ENCODE measurements at places on chromosomes 1 and 21.

DNA sequence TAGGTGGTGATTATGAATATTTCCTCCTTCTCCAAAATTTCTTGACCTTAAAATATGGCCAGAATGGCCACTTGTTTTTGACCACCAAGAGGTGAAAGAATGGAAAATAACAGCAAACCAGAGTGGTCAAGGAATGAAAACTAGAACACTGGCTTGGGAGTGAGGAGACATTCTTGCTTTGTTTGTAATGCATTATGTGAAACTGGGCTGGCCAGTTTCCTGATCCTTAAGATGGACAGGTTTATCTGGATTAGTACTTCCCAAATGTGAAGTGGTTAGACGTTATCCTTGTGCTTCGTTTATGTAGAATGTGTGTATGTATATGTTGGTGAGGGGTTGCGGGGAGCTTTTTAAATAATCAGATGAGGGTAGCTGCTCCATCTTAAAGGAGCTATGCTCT is 12.8 kb downstream of the PLA2G4A start:
- no peak for DNase-seq

DNA sequence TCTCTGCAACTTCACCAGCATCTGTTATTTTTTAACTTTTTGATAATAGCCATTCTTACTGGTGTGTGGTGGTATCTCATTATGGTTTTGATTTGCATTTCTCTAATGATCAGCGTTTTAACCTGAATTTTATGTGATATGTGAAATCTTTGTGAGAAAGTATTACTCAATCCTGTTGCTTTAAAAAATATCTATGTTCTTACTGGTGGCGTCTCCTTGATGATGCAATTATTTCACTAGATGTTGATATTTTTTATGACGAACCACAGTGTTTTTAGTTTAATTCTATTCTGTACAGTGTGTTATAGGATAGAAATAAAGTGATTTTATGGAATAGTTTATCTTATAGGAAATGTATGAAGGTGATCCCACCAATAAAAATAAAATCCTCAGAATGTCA is 54.7 kb upstream of the GPR88 start:
- no peak for DNase-seq

GRCh38 chr1:156488566-156489165 is 11.9 kb downstream of the MEF2D start:
- no peak for DNase-seq

DNA sequence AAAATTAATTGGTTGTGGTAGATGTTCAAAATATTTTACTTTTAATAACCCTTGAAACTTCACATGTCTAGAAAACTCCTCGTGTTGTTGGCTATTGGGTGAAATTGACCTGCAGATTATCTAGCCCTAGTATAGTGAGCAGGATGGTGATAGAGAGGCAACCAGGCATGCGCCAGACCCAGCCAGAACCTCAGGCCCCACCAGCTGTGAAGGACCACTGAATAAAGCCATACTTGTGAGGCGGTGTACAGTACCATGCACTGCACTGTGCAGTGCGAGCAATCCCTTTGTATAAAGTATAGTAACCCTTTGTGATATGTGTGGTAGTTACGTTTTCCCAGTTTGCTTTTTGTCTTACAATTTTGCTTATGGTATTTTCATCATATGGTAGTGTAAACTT is 8.5 kb downstream of the TTF2 start:
- DNase-seq = no peak

DNA sequence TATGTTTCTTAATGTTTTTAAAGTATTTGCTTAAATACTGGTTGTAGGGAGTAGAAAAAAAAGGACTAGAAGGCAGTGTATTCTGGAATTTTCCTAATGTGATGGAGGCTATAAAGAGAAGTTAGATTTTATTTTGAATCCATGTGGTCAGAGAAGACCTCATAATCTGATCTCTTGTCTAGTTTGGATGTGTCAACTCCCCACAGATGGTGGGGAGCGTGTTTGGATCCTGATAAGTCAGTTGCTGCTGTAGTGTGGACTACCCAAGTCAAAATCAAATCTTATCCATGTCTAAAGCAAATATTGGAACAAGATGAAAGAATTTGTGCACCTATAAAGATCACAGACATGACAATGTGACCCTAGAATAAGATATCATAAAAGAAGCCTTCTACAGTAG is 918.0 kb downstream of the LTN1 start:
- no peak for DNase-seq

DNA sequence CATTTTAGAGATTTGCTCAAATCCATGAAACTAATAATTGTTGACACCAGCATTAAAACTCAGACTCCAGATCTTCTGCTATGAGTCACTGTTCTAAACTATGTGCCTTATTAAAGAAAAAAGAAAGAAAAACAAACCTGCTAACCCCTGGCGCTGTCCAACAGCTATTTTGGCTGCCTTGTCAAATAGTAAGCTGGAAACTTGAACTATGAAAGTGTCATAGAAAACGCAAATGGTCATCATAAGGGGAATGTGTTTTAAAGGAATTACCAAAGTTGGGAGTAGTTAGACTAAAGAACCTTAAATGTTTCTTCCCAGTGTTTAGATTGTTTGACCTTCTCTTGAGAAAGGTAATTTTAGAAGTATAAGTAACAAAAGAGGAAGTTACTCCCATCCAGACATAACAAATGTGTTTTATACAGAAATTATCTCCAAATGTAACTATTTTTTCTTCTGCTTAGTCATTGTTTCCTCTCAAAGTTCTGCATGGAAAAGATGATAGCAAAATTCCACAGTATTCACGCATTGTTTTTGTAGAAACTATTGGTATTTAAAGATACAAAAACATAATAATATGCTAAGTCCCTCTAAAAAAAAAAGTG is 272.4 kb downstream of the TPR start:
- DNase-seq = peak; percentile 13

DNA sequence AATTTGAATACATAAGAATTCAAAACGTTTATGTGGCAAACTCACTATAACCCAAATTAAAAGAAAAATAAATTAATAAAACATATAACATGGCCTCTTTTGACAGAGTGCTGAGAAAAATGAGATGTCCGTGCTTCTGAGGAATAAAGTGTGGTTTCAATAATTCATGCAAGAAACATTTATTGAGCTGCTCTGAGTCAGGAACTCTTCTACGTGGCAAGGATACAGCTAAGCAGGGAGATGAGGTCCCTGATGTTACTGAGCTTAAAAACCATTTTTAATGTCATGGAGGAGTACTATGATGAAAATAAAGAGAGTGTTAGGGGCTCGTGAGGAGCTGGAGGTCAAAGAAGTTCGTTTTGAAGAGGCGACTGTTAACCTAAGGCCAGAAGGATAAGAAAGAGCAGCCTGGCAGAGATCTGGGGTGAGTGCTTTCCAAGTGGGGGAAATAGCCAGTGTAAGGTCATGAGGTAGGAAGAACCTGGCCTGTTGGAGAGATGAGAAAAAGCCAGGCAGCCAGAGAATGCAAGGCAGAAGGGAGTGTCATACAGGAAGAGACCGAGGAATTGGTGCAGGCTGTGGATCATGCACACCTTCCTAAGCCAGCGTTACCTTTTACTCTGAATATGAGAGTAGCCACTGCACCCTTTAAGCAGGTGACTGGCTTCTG is 182.2 kb upstream of the DUSP10 start:
- no peak for DNase-seq

DNA sequence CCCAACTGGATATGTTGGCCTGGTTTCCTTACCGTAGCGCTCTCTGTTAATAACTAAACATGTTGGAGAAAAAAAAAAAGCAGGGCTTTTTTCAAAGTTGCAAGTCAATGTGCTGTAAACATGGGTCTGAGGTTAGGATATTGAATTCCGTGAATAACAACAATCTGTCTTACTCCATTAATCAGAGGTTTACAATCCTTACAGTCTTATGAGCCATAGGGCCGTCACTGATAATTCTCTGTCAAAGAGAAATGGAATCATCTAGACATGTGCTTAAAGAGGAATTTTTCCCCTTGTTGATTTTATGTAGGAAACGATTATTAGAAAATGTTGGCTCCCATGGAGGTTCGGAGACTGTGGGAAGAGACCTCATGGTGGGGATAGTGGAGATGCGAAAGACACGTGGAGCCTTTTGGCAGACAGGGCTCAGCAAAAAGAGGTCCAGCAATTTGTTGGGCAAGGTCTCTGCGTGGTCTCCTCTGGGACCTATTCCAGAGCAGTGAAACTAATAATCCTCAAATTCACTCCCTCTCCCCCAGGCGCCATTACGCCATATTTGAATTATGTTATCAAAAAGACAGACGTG is 83.5 kb upstream of the CLDN14 start:
- no peak for DNase-seq

DNA sequence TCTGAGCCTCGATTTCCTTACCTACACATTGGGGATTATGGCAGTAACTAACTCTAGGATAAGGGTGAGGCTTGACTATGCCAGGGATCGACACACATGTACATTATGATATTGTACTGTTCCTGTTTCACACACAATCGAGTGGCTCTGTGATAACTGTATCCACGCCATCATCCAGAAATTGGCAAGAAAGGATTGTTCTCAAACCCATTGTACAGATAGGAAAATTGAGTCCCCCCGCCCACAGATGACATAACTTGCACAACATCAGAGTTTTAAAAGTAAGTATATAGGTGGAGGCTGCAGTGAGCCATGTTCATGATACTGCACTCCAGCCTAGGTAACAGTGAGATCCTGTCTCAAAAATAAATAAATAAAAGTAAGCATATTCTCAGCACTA is 3.8 kb downstream of the KANK4 start:
- no peak for DNase-seq

- no peak for DNase-seq
Observed at GRCh38 chr1:94973309-94973922, 46.5 kb upstream of the CNN3 start.

GRCh38 chr21:46160907-46161632 is 5.7 kb upstream of the FTCD start:
- no peak for DNase-seq

- DNase-seq = no peak
Observed at GRCh38 chr1:201377611-201378092, at the start of gene TNNT2. TNNT2 (minus strand) TSS chr1:201377680; CDS start chr1:201373254, 4,426 bp downstream.

GRCh38 chr1:166165661-166166328 is 1.0 kb downstream of the FAM78B start:
- no peak for DNase-seq

DNA sequence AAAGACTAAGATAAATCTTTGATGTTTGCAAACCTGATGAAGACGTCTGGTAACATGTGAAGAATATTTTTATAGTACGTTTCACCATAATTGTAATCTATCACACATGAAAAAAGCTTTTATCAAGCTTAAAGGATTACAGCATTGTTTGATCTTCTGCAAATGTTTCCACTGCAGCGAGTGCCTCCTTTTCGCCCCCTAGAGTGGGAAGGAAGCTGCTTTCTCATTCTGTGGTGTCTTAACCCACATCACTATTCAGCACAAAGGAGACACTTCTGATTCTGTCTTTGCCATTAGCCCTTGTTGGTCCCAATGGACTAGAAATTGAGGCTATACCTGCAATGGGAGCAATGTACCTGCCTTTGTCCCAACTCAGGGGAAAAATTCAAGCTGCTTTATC is 46.0 kb upstream of the IL12RB2 start:
- DNase-seq = no peak
